ENCODE measurements at places on chromosomes 2 and 18.
A peak's percentile ranks its signal among the peaks of the same experiment; 100 is the strongest.

DNA sequence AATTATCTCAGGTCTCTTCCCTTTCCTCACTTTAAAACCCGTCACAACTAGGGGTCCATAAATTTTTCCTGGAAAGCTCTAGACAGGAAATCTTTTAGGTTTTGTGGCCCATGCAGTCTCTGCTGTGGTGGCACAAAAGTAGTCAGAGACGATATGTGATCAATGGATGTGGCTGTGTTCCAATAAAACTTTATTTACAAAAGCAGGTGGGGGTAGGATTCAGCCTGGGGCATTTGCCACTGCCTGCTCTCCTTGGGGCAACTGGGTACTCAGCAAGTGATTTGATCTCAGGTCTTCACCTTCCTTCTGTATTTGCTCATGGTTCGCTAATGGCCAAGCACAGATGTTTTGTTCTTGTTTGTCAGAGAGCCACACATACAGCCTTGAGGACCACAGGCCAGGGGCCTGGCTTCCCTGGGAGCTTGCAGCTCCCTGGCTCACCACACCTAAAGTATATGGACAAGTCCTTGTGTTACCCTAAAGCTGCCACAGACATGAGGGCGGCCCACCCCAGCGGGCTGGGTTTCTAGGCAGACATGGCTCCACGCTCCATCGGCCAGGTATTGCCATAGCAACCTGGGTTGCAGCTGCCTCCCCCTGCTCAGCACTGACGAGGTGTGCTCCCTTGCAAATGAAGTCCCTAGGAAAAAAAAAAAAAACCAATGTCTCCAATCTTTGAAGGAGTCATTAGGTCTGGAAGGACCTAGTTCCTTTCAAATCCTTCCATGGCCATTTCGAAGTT is 89.7 kb upstream of the YWHAQ start:
- DNase-seq, result no peak

GRCh38 chr18:23302851-23303527 is 150.1 kb upstream of the RIOK3 start:
- no peak for DNase-seq

DNA sequence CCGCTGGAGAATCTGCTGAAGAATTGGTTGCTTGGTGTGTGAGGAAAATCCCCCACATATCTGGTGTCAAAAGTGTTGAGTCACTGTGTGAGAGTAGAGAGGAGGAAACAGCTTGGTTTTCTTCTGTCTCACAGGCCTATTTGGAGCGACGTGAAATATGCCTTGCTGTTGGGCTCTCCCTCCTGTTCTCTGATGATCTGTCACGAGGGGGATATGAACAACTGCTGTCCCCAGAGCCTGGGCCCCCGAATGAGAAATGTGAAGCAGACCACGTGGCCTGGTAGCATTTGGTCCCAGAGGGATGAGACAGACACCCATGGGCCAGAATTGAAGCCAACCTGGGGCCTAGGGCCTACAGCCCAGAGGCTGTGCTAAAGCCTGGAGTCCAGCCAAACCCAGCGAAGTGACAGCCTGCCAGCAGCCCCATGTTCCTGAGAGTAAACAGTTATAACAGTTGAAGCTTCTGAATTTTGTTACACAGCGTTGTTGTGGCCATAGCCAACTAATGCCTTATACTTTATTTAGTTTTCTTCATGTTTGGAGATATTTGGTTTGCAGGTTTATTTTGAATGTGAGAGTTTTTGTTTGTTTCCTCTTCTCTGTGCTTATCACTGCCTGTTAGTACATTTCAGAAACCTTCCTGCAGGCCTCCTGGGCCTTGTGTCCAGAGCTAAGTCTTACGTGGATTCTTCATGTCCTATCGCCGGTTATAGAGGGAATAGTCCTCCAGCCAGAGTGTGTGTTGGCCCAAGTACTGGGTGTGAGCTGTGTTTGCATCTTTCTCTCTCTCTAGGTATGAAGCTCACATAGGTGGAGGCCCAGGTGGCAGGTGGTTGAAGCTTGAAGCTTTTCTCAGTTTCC is 18.7 kb upstream of the COLEC12 start:
- DNase-seq, result peak; percentile 86

DNA sequence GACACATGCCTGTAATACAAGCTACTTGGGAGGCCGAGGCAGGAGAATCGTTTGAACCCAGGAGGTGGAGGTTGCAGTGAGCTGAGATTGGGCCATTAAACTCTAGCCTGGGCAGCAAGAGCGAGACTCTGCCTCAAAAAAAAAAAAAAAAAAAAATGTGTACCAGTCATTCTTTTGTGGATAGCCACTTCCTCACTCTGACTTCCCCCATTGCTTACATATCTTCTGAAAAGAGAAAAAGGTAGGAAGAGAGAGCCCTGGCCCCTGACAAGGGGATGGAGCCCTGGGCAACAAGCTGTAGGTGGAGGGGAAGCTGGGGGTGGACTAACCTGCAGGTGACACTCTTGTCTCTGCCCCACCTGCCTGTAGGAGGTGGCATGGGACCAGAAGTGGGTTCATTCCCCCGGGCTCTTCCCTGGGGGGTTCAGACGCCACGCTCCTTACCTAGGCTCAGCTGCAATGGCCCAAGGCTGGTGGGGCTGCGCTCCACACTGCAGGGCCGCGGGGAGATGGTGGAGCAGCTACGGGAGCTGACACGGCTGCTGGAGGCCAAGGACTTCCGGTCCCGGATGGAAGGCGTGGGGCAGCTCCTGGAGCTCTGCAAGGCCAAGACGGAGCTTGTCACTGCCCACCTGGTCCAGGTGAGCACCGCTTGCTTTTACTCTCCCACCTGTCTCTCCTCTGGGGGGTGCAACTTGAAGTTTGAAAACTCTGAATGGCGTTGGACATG is 39.1 kb downstream of the PCARE start:
- no peak for DNase-seq

- peak; percentile 32 for DNase-seq
These were observed 5.7 kb upstream of the KLHL30 start for GRCh38 chr2:238132463-238133450.

- DNase-seq, result no peak
These were observed 18.5 kb downstream of the PLEKHM3 start for GRCh38 chr2:208006833-208007232.

- DNase-seq, result no peak
These were observed 95.0 kb downstream of the MBP start for GRCh38 chr18:77037567-77037966.

DNA sequence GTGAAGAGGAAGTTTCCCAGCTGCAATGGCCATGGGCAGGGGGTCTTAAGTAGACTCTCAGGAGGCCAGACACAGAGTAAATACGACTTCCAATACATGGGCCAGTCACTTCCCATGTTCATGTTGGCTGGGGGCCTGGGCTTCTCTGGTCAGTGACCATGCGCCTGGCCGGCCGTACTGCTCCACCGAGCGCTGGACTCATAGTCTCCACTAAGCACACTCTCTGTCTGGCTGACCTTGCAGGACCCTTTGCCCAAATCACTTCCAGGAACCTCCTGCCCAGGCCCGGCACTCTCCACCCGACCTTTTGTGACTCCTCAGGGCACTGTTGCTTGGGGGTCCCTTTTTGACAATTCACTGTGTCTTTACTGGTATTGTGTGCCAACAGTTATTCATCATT is 69.3 kb downstream of the SOWAHC start:
- no peak for DNase-seq

- DNase-seq, result no peak
These were observed 1605.3 kb upstream of the ACVR2A start for GRCh38 chr2:146239392-146240135.

DNA sequence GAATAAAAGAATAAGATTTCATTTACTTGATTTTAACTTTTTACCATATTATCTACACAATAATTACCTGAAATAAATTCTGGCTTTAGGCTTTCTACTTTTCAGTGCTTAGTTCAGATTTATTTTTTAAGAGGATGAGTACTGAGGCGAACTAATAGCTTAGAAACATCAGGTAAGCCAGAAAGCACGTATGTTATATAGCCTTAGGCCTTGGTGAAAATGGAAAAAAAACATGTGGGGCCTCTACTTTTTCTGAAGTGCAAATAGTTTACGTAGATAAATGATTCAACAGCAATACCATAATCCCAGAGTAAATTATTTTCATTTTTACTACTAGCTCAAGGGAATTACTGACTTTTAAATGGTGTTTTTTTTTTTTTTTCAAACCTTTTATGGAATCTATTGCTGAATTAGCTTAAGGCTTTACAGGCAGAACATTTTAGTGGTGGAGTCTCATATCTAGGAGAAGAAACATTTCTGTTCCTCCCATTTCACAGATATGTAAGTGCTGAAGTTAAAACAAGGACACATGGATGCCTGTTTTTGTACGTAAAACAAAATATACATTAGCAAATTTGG is 6.2 kb downstream of the CPS1 start:
- DNase-seq, result no peak

- no peak for DNase-seq
These were observed 1.9 kb upstream of the ITGB6 start for GRCh38 chr2:160201849-160202539.

DNA sequence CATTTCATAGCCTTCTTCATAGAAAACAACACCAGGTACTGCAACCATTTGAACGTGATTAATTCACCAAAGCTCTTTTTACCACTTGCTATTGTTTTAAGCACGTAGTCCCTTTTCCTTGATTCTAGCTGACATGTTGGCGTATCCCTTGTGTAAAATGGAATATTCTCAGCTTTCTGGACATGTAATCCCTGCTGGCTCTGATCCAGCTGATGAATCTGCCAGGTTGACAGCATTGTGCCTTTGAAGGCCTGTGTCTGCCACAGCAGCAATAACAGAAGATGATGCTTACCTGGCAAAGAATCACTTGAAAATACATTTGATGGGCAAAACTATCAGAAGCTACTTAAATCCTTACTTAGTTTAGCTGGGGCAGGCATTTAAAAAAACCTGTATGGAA is 81.0 kb upstream of the CCDC150 start:
- DNase-seq, result no peak

- DNase-seq, result no peak
These were observed 203.0 kb upstream of the PID1 start for GRCh38 chr2:229474125-229474524.

- no peak for DNase-seq
These were observed 45.5 kb downstream of the TFCP2L1 start for GRCh38 chr2:121239471-121239870.

- no peak for DNase-seq
These were observed 43.1 kb downstream of the COX7A2L start for GRCh38 chr2:42317945-42318344.

DNA sequence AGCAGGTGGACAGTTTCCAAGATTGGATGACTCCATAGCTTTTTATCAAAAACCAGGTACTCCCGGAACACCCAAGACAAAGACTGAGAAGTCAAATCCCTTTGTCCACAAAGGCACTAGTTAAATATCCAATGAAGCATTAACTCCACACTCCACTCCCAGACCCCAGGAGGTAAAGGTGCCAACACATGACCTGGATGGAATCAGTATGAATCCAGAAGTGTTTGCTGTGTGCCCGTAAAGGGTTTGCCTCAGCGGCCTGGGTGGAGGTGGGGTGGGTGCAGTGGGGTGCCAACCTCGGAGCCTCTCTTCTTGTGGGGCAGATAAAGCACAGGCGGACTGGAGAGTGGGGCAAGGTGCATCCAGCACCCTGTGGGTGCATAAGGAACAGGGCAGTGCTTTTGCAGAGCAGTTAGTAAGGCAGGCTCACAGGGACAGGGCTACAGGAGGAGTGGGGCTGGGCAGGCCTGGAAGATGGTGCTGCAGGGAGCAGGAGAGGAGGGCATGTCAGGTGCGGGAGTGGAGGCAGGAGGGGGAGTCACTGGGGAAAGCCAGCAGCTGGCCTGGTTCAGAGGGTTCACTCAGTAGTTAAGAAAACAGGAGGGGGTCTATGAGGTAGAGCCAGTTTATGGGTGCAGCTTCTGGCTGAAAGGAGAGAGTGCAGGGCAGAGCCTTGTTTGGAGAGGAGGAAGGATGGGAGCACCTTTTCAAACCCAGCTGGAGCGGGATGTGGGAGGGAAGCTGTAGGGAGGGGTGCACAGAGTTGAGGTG is 208.4 kb upstream of the SMAD2 start:
- no peak for DNase-seq

DNA sequence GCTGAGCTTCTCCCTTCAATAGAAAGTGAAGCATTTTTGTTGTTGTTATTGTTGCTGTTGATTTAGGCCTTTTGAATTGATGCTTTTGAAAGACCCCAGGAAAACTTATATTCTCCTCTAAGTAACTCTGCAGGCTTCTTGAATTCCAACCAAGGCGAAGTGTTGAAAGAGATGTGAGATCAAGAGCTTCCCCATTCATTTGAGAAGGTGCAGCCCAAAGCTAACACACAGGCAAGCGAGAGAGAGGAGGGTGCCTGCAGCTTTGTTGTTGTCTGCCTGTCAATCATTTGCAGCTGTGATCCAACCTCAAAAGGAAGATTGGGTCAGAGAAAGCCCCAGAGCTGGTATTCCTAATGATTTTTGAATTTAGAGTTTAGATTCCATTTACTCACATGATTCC is 963.6 kb upstream of the CNTNAP5 start:
- DNase-seq, result no peak

- no peak for DNase-seq
These were observed 18.6 kb downstream of the THADA start for GRCh38 chr2:43576981-43577892.

DNA sequence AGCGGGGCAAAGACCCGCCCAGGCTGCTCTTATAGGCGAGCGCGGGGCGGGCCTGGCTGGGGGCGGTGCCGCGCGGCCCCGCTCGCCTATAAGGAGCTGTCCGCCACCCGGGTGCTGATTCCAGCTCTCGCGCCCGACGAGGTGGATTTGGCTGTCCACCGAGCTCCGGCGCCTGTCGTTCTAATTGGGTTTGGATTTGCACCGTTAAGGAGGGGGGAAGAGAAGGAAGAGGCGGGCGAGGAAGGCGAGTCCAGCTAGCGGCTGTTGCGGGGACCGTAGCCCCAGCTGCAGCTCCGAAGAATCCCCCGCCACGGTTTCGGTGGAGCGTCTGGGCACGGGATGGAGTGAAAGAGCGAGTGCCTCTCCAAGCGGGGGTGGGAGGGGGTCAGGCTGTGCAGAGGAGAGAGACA is at the start of gene CNTNAP5:
Gene CNTNAP5, plus strand, starts transcription at position 117 of the 410 bp plus-strand sequence. CDS start 364 bp downstream, outside the sequence.
- DNase-seq, result peak; percentile 82

DNA sequence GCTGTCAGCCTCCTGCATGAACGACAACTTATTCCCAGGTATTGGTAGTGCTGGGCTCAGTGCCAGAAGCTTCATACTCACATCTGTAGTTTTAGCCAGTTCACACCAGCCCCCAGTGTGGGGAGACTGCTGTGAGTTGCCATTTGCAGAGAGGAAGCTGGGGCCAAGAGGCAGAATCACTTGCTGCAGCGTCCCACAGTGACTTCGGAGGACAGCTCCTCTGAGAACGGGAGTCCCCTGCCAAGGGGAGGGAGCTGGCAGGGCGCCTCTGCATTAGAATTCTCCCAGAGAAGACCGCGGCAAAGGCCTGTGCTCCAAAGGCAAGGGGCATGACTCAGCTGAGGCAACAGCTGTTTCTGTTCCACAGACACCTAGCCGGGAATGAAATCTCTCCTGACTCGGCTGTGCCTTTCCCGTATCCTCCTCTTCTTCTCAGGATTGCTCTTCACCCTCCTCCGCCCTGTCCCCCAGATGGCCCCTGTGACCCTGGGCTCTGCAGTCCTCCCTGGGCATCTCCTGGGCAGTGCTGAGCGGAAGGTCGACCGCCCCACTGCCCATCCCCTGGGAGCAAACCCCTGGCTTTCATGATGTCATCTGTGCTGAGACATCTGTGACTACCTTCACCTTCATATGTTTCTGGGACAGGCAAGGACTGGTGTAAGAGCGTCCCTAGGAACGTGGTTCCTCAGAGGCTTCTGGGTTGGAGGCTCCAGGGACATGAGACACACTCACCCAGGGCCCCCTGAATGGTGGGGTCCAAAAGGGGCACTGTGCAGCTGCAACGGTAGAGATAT is 18.0 kb downstream of the MAL start:
- DNase-seq, result peak; percentile 97

Data from right cardiac atrium (tissue), 5 donors.